Trophoblast cell (in vitro differentiated cells and primary cell): ENCODE measurements at places on chromosomes 3 and 15.
A peak's percentile ranks its signal among the peaks of the same experiment; 100 is the strongest.

DNA sequence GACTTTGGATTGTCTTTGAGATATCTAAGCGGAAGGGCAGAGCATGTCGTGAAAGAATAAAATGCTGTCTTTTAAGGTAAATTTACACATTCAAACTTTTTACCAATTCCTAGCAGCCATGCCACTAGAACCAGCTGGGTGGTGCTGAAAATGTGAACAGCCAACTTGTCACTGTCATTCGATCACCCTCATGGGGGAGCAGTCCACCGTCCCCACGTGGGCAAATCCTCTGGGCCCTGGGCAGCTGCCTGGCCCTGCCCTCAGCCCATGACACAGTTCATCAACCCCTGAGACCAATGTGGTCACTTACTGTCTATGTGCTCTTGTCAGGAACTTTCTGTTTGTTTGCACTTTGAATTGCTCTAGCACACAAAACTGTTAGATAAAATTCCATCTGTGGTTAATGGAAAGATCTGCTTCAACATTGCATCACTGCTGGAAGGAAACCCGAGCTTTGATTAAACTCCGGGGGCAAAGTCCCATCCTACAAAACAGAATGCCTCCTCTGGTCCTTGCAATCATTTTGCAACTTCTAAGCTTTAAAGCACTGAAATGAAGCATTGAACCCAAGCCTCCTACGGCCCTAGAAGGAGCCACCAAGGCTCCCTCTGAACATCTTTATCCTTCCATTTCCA lies 50.1 kb downstream of the PCSK6 start:
- no peak for DNase-seq

DNA sequence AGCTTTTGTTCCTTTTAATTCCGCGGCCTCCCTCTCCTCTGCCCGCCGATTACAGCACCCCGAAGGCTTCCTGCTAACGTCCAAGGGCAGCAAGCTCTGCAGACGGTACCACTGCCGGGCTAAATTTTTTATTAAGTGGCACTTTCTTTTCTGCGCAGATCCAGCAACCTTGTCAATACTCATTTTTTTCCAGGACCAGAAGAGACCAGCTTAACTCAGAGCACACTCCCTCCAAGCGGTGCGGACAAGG lies 542 bp upstream of the MEIS2 start:
- peak; percentile 63 for DNase-seq

- DNase-seq = no peak
Observed at GRCh38 chr3:46931631-46932331, 44.8 kb downstream of the CCDC12 start.

DNA sequence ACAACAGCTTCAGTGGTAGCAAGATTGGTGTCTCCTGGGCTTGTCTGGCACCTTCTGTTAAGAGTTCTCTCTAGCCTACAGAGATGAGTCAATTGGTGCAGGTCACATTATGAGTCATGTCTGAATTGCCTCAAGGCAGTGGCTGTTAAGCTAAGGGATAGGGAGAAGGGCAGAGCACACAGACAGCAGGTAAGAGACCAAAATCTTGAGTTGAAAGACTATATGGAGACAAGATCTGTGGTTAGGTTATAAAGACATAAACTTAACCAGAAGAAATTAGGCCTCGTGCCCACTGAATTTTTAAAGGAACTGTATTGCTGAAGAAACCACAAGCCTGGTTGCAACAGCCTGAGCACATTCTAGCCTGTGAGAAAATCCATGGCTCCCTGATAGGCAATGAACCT lies 19.2 kb upstream of the KPNA1 start:
- DNase-seq = peak; percentile 88

DNA sequence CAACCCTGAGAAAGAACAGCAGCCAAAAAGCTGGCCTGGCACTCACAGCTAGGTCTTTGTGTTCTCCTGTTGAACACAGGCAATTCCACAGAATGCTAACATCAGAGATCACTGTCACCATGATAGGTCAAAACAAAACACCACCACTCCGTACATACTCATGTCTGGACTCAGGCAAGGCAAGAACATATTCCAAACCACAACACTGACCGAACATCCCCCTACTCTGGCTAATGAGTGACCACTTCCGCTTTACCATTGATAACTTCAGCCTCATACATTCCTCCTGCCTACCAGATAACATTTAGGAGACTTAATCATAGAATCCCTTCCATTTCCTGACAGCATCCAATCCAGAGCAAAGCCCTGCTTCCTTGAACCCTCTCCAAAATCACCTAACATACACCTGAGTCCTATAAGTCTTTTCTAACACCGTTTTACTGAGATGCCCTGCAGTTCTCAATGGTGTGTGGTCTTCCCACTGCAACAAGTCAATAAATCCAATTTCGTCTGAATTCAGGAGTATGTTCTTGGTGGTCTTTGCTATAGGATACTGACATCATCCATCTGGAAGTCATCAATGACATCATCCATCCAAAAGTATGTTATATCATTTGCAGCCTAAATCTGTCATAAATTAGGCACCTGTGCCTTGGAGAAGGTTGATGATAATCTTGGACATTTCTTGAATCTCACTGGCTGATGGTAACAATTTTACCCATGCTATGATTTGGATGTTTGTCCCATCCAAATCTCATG lies 23.7 kb downstream of the RIOX2 start:
- no peak for DNase-seq

DNA sequence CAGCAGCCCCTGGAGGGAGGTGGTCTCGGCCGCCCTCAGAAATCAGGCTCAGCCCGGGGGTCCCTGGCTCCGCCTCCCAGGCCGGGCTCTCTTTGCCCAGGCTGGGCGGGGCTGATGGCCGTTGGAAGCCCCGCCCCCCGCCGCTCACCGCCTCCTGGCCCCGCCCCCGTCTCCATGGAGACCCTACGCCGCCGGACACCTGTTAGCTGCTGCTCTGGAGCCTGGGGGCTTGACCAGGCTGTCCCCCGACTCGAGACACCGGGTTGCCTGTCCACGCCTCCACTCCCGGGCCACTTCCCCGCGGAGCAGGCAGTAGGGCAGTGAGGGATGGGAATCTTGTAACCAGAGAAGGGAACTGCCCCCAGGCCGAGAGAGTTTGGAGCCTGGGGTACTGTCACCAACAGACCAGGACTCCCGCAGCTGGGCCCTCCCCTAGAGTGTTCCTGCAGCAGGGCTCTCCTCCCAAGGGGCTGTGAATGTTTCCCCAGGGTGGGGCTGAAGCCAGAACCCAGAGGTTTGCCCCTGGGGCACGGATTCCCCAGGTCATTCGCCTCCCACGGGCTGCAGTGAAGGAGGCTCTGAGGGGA lies 27.8 kb upstream of the RPL32 start:
- DNase-seq = no peak

- DNase-seq = peak; percentile 77
Observed at GRCh38 chr3:61250784-61251173, 473 bp downstream of the FHIT start.

DNA sequence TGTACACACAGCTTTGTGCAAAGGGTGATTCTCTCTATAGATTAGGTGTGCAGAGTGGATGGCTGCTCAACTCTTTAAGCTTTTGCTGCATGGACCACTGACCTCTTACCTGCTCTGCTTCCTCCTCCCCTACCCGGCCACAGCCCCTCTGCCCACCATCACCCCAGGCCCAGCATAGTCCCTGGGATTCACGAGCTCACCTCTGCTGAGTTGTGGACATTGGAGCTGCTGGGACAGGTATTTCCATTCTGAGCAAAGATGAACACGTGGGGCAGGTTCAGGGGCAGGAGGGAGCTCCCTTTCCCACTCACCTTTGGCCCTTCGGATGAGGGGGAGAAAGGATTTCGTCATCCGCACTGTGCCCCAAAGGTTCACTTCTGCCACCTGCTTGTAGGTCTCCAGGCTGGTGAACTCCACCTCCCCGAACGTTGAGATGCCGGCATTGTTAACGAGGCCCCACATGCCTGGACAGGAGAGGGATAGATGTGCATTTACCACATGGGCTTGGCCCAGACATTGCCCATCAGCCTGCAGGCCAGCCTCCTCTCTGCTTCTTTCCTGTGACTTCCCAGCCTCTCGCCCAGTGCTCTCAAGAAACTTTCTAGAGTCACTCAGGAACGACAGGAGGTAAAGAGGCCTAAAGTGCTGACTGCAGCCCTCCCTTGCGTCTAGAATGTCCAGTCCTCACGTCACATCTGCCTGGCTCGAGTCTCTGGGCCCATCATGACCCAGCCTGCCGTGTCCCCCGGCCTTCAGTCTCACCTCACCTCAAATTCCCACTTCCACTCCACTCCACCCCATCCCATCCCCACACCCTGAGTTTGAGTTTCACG lies 41.6 kb downstream of the BDH1 start:
- DNase-seq = no peak

GRCh38 chr3:17969985-17970568 lies 227.6 kb upstream of the TBC1D5 start:
- no peak for DNase-seq

- DNase-seq = no peak
Observed at GRCh38 chr3:103195216-103195615, 760.4 kb downstream of the ZPLD1 start.

DNA sequence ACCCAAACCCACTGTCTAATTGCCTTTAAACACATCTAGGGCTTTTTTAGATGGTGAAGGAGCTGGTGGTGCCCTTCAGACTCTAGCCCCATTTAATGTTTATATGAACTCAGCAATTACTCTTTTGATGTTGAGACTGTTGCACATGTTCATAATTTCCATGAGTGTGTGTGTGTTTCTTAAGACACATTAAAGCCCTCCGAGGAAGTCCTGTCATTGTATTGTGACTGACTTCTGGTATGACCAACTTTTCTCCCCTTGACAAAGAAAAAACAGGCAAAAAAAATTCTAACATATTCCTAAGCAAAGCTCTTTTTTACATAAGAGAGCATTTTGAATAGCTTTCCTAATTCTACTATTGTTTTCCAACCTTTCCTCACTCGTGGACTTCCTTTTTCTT lies 91.6 kb downstream of the FLNB start:
- DNase-seq = no peak

DNA sequence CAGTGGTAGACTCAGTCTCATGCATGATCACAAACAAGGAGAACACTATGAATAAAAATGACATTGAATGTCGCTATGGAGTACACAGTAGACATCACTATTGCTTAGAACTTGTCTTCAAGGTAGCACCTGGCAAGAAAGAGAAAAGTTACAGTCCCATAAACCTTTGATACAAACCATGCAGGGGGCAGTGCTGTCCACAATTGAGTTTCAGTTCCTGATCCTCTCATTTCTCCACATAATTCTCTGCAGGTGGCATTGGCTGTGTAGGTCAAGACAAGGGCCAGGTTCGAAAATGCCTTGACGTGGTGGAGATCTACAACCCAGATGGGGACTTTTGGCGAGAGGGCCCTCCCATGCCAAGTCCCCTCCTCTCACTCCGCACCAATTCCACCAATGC lies 47.9 kb downstream of the KBTBD12 start:
- DNase-seq = no peak

- no peak for DNase-seq
Observed at GRCh38 chr3:151579571-151580270, 118.9 kb upstream of the IGSF10 start.

- DNase-seq = no peak
Observed at GRCh38 chr3:60697132-60697531, 554.1 kb downstream of the FHIT start.

GRCh38 chr15:25246641-25247406 lies 192.0 kb downstream of the UBE3A start:
- DNase-seq = no peak

DNA sequence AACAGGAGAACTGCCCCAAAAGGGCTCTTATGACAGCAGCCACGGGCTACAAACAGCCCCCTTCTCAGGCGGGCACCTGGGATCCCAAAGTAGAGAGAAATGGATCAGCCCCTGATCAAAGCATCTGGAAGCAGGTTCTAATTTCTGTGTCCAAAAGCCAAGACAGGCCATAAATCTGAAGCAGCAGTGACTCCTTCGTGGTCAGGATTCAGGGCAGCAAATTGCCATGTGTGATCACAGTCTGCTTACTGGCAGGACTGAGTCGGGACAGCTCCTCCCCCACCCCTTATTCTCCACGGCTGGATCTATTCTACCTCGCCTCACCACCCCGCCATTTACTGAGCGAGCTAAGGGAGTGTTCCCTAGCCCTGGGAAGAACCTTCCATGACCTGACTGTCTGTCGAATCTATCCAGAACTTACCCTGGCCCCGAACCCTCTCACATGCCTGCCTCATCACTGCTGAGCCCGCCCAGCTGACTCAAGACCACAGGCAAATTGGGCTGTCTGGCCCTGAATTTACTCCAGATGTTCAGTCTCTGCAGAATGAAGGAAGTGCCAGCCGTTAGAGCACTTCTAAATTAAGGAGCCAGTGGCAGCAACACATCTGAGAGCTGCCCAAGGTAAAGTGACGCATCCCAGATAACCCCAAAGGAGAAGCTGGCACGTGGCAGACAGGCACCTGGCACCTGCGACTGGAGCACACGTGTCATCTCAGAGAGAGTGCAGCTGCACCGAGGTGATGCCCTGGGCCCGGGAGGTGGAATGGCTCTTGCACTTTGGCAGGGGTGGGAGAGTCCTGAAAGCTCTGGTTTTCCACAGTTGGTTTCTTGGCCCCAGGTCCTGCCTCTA lies 1.3 kb downstream of the LRRC15 start:
- no peak for DNase-seq
